Spleen (tissue), 13 donors: ENCODE measurements at places on chromosomes 16 and 17. TPM values are rescaled to one million over a fixed set of nuclear protein-coding genes. Genes with fewer than 3 reads are reported as not detected.

The DNAAF8 gene
- total RNA-seq, result 1.2 TPM

The CDR2L gene
- total RNA-seq, result 5.0 TPM

DNA sequence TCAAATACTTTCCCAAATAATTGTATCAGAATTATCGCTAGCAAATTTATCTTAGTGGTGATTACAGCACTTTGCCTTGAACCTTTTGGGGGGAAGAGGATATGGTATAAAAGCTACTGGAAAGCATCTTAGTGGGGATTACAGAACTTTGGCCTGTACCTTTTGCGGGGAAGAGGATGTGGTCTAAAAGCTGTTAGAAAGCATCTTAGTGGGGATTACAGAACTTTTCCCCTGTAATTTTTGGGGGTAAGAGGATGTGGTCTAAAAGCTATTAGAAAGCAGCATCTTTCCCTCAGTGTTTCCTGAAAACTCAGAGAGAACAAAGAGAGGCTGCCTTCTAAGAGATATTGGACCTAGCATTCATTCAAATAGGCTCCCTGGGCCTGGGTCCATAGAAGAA is 4.1 kb downstream of the SLFN12 start:
- no peak for DNase-seq
- no peaks in the 10 kb centered on the region for H3K27me3 ChIP-seq
- H3K4me3 ChIP-seq, result no peak overlapping the region
- H3K36me3 ChIP-seq, result no peaks in the 10 kb centered on the region
- H3K27ac ChIP-seq, result no peak overlapping the region
- peaks cover 35% of the 10 kb centered on the region for H3K4me1 ChIP-seq

DNA sequence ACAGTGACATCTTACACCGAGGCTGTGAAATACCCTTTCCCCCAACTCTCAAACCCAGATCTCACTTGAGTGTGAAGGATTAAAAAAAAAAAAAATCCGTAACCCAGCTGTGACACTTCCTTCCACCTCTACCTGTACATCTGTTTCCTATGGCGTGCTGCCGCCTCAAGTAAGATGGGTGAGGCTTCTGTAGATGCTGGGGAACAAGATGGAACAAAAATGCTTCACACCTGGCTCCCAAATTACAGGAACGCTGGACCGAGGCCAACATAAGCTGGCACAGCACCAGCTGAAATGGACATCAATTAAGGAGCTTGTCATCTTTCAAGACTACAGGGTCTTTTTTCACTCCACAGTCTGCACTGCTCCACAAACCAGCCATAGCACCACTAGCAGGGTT is 95.9 kb downstream of the HIC1 start:
- no peak overlapping the region for H3K4me3 ChIP-seq
- DNase-seq, result no peak
- no peak overlapping the region for H3K27ac ChIP-seq
- no peaks in the 10 kb centered on the region for H3K27me3 ChIP-seq
- H3K4me1 ChIP-seq, result no peaks in the 10 kb centered on the region

DNA sequence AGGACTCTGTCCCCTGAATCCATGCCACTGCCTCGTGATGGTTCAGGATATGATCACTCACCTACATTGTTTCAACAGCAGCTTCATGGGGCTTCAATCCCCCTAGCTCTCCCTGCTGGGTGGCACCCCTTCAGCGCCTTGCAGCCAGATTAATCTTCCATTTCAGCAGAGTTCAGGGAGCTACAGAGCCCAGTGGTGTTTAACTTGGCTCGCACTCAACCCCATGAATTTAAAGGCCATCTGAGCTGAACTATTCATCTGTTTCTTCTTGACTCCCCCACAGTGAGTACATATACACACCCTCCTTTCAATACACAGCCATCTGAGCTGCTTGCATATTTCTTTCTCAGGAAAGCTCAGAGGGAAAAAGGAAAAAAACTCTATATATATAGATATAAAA is 202.8 kb upstream of the C16orf82 start:
- no peaks in the 10 kb centered on the region for H3K4me1 ChIP-seq
- no peaks in the 10 kb centered on the region for H3K36me3 ChIP-seq
- no peak overlapping the region for H3K4me3 ChIP-seq

DNA sequence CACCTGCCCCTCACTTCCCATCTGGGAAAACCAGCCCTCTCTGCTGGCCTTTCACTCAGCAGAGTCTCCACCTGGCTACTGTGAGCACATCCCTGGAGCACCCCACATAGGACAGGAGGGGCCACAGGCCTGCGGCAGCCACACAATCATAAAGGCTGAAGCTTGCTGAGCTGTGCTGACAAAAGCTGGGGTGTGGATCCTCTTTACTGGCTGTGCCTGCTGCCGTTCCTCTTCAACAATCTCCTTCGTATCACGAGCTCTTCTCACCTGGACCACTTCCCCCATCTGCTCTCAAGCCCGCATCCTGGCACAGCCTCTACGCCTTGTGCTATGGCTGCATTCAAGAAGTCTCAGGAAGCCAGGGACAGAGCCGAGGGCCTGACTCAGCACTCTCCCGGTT is 86.1 kb downstream of the ZNF778 start:
- DNase-seq, result no peak
- H3K36me3 ChIP-seq, result peaks cover 37% of the 10 kb centered on the region
- H3K27me3 ChIP-seq, result no peaks in the 10 kb centered on the region
